ENCODE measurements at places on chromosomes 4 and X.

GRCh38 chr4:155656025-155656424 is 10.6 kb upstream of the GUCY1A1 start:
- no peak for DNase-seq

GRCh38 chrX:8374041-8374825 is 90.4 kb upstream of the VCX3B start:
- no peak for DNase-seq

- DNase-seq: peak; percentile 71
These were observed 487 bp downstream of the TBCK start for GRCh38 chr4:106315476-106315967.

- no peak for DNase-seq
These were observed 180.0 kb downstream of the AFAP1 start for GRCh38 chr4:7759635-7760034.

DNA sequence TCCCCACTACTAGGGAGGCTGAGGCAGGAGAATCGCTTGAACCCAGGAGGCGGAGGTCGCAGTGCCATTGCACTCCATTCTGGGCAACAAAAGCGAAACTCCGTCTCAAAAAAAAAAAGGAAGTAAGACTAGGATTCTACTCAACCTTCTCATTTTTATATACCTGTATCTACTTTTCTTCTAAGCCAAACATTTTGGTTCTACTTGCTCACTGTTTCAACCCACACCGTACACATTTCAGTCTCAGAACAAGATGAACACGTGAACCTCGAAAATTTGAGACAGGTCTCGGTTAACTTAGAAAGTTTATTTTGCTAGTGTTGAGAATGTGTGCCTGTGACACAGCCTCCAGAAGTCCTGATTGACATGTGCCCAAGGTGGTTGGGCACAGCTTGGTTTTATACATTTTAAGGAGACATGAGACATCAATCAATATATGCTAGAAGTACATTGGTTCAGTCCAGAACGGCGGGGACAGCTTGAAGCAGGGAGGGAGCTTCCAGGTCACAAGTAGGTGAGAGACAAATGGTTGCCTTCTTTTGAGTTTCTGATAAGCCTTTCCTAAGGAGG is 3.7 kb downstream of the ADD1 start:
- DNase-seq: no peak

GRCh38 chr4:91936311-91936710 is 367.5 kb upstream of the GRID2 start:
- DNase-seq: no peak

GRCh38 chr4:8615921-8616787 is 23.6 kb downstream of the CPZ start:
- DNase-seq: peak; percentile 43
